ENCODE measurements at places on chromosomes 1 and 21. TPM values are rescaled to one million over a fixed set of nuclear protein-coding genes. Genes with fewer than 3 reads are reported as not detected.

BGLAP gene
- 1.9 TPM for total RNA-seq

CRYBG2 gene
- total RNA-seq: under 0.01 TPM

MRPS21 gene
- 31.2 TPM for total RNA-seq

FAM177B gene
- total RNA-seq: 0.27 TPM

WNT3A gene
- total RNA-seq: not detected

IGSF3 gene
- total RNA-seq: 0.27 TPM

TMEM200B gene
- not detected for total RNA-seq

KRTAP7-1 gene
- not detected for total RNA-seq

PTTG1IP gene
- total RNA-seq: 147 TPM

AUNIP gene
- 1.3 TPM for total RNA-seq

DNALI1 gene
- 0.54 TPM for total RNA-seq

LCE2A gene
- not detected for total RNA-seq

PAFAH2 gene
- total RNA-seq: 6.5 TPM

INKA2 gene
- 2.4 TPM for total RNA-seq
